NCI-H748 treated with DMSO at 0.1 percent for 48 hours (cell line): ENCODE measurements at places on chromosomes 6 and 20.
A peak's percentile ranks its signal among the peaks of the same experiment; 100 is the strongest.

DNA sequence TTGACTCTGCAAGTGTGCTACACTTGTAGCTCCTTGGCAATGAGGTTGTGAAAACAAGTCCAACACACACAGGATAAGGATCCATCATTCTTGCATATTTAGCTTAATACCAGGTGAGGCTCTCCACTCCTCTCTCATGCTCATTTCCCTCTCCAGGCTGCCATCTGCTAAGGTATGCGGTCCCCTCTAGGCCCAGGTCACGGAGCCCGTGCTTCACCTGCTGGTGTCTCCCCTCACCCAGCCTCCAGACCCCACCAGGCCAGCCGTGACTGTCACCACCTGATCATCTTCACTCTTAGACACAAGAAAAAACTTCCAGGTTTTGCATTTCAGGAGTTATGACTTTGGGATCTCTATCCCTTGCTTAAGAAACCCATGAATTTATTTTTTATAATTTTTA lies 14.2 kb upstream of the NCR2 start:
- no peak for DNase-seq

GRCh38 chr6:13687917-13688351 lies 23.7 kb downstream of the RANBP9 start:
- no peak for DNase-seq

- no peak for DNase-seq
Observed at GRCh38 chr6:32529697-32530430, at the start of gene HLA-DRB5. HLA-DRB5 (minus strand) TSS chr6:32530287; CDS start chr6:32530224, 63 bp downstream.

DNA sequence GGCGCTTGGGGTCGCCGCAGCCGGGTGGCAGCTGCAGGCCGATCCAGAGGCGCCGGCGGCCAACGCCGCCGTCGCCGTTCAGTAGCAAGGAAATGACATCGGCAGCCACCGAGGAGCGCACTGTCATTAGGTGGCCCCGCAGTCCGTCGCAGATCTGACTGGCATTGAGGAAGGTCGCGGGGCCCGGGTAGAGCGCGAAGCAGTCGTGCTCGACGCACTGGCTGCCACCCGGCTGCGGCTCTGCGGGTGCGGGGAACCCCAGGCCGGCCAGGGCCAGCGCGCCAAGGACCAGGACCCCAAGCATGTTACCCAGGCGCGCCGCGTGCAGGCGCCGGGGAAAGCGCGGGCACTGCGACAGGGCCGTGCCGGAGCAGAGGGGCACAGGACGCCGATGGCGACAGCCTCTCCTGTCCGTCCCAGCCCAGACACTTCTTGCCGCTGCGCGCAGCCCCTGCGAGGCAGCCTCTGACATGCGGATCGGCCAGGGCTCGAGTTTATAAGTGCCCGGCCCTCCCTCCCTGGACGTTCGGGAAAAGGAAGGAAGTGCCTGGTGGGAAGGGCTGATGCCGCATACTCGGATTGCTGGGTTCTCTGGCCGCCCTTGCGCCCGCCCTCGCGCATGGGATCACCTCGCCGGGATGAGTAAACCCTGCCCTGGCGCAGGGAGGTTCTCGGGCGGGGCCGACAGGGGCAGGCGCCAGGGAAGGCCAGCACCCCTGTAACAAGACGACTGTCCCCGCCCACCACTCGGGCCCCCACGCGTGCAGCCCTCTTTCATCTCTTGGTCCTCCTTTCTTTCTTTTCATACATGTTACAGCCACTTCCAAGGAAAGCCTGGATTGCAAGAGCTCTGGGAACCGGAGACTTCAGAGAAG lies at the start of gene THBD:
THBD (minus strand) TSS at position 472 of the 875 bp plus-strand sequence; CDS start at position 304, 168 bp downstream.
- DNase-seq = peak; percentile 78

GRCh38 chr6:36463676-36464075 lies 20.9 kb downstream of the KCTD20 start:
- no peak for DNase-seq

GRCh38 chr20:21513881-21514540 lies at the start of gene NKX2-2:
NKX2-2 (minus strand) TSS chr20:21514064; CDS start chr20:21513669, 395 bp downstream.
- no peak for DNase-seq

- peak; percentile 21 for DNase-seq
Observed at GRCh38 chr6:93343476-93343875, 75.9 kb downstream of the EPHA7 start.

DNA sequence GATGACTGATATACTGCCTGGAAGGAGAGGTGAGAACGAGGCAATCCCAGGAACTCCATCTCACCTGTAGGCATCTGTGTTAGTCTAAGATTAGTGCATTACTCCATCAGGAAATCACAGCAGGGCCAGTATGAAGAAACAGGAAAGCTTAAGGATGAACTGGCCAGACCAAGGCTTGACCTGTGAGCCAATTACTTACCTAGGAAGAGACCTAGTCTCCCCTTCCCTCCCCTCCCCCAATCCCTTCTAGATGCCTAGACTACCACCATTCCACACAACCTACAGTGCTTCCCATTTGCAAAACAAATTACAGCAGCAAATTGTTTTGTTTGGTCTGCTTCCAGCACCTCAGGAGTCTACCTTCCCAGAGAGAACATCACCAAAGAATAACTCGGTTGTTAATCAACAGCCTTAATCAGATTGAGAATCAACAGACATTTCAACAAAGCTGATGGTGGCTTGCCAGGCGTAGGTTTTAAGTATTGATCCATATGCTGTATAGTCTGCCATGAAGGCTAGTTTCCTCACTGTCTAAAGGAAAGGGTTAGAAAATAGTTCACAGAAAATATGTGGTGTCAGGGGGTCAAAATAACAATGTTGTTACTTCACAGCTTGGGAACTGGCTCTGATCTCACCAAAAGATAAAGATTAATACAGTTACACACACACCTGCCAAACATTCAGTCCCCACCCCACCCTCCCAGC lies 10.1 kb downstream of the PKHD1 start:
- no peak for DNase-seq

DNA sequence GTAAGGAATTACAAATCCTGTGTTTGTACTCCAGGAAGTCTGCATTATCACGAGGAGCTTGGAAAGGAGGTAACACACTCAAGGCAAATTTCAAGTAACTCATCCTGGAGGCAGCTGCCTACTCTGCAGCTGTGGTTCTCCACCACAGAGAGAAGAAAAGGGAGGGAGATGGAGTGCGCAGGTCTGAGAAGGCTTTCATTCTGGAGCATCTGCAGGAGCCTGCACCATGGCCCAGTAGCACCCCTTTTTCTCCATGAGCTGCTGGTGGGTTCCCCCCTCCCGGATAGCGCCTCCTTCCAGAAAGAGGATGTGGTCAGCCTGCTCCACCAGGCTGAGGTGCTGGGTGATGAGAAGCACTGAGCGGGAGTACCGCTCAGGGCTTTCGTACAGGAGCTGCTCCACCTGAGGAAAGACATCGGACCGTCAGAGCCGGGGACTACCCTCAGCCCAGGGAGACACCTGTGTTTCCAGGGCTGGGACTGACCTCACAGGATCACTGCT lies 1.6 kb upstream of the PSMB8 start:
- DNase-seq = no peak

GRCh38 chr20:20003031-20003954 lies 13.9 kb upstream of the NAA20 start:
- DNase-seq = no peak

DNA sequence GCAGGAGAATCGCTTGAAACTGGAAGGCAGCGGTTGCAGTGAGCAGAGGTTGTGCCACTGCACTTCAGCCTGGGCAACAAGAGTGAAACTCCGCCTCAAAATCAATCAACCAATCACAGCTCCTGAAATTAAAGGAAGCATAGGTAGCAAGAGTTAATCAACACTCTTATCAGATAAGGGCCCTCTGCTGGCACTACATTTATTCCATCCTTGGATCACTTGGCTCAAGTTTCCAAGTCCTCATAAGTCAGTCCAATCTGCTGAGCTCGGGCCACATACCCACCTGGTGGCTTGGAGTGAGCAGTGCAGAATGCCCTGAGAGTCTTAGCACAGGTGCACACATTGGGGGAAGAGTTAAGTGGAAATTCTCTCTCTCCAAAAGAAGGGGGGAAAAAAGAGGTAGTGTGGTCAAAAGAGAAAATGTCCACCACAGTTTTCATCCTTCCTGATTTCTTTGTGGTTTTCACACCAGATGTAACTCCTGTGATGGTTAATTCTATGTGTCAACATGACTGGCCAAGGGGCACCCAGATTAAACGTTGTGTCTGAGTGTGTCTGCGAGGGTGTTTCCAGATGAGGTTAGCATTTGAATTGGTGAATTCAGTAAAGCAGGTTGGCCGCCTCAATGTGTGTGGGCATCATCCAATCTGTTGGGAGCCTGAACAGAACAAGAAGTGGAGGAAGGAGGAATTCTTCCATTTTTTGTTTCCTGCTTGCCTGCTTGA lies 14.2 kb upstream of the FAM8A1 start:
- no peak for DNase-seq

GRCh38 chr20:49872056-49872455 lies 43.3 kb downstream of the SPATA2 start:
- no peak for DNase-seq

DNA sequence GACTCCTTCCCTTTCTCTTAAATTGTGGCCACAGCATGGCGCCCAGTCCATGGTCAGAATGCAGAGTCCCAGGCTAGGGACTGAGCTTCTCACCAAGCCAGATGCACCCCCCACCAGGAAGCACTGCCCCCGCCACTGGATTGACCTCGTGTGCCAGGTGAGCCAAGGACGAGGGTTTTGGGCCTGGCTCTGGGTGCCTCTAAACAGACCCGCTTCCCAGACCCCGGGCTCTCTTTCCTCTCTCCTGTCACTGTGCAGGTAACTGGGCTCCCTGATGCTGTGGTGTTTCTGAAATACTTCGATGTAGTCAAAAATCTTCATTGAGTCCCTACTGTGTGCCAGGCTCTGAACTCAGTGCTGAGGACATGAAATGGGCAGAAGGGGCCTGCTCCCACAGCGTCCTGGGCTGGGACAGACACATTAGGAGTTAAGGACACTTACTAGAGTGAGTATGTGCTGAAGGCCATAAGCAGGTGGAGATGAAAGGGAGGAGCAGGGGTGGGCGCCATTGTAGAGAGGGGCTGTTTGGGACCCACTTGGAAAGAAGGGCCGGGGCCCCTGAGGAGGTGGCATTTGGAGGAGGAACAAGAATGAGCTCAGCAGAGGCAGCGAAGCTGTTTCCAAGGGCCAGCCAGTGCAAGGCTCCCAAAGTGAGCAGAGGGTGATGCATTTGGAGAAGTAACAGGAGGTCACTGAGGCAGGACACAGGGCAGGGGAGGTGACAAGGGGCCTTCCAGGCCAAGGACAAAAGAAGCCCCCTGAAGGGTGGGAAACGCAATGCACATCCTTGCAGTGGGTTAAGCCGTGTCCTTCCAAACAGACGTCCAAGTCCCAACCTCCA lies 217.1 kb downstream of the ANKRD60 start:
- DNase-seq = no peak

DNA sequence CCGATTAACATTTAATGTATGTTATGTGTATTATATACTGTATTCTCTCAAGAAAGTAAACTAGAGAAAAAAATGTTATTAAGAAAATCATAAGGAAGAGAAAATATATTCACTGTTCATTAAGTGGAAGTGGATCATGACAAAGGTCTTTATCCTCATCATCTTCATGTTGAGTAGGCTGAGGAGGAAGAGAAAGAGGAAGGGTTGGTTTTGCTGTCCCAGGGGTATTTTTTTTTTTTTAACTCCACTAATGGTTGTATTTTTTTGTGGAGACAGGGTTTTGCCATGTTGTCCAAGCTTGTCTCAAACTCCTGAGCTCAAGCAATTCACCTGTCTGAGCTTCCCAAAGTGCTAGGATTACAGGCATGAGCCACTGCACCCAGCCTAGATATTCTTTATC lies 11.0 kb downstream of the ECT2L start:
- DNase-seq = no peak

DNA sequence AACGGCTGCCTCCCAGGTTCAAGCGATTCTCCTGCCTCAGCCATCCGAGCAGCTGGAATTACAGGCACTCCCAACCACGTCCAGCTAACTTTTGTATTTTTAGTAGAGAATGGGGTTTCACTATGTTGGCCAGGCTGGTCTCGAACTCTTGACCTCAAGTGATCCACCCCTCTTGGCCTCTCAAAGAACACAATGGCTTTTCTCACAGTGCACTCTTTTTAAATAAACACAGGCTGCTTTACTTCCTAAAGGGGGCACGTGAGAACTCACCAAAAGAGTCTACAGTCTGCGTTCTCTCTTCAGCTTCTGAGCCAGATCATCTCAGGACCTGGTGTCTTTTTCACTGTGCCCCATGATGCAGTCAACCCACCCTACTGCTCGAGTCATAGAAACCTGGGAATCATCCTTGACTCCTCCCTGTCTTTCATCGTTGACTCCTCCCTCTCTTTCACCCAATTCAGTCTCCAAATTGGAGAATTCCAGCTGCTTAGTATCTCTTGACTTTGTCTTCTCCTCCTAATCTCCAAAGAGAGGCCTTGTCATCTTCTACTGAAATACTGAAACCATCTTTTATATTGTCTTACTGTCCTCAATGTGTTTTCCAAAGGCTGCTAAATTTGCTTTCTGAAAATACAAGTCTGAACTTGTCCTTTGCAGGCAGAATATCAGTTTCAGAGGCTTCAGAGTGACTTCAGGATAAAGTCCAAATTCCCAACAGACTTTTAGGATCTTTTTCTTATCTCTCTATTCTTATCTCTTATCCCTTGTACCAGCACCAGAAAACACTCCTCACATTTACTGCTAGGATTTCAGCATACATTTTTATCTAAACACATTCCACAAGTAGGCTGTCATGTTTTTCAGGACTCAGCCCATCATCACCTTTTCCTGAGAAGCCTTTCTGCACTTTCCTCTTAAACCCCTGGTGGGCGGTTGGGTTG lies 323.4 kb downstream of the SYNE1 start:
- no peak for DNase-seq

GRCh38 chr6:15243910-15244619 lies 1.8 kb upstream of the JARID2 start:
- DNase-seq = no peak

GRCh38 chr6:163293286-163293685 lies 121.2 kb upstream of the QKI start:
- DNase-seq = no peak

- DNase-seq = no peak
Observed at GRCh38 chr6:16224409-16224808, 14.0 kb upstream of the GMPR start.

DNA sequence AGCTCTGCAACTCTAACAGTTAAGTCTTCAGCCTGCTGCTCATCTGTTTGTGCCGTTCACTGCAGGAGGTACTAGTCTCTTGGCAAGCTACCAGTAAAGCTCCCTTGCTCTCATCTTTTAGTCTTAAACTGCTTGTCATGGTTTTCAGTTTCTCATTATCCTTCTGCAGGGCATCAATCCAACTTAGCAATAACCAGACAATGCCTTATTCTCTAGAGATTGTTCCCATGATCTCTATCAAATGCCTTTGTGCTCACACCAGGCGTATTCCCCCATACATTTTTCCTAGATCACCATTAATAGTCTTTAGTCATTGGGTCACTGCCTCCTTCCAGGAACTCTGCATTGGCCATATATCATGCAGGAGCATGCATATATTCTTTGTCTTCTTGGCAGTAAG lies 171.3 kb downstream of the GRM1 start:
- DNase-seq = no peak

GRCh38 chr6:38990475-38990874 lies 58.1 kb upstream of the GLP1R start:
- DNase-seq = no peak
